ENCODE measurements at places on chromosomes 6 and 20. TPM values are rescaled to one million over a fixed set of nuclear protein-coding genes. Genes with fewer than 3 reads are reported as not detected.

DNA sequence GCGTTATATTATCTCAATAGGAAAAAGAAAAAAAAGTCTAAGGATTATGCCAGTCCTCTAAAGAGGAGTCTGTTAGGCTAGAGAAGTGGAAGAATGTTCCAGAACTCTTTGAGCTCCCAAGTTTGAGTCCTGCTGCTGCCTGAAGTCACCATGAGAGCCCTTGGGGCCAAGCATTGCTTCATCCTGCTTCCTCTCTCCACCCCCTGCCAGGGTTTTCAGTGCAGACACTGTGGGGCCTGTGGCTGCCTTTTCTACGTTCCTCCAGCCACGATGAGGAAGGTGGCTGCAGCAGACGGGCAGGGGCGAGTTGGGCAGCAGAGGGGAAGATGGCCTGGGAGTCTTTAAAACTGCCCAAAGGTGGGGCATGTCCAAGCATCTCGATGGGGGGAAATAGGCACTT lies 214.4 kb upstream of the KCNG1 start:
- DNase-seq: no peak

GRCh38 chr6:148249679-148250375 lies 92.8 kb upstream of the SASH1 start:
- DNase-seq: no peak

- DNase-seq: no peak
These were observed 220.0 kb upstream of the THBS2 start for GRCh38 chr6:169473663-169474062.

DNA sequence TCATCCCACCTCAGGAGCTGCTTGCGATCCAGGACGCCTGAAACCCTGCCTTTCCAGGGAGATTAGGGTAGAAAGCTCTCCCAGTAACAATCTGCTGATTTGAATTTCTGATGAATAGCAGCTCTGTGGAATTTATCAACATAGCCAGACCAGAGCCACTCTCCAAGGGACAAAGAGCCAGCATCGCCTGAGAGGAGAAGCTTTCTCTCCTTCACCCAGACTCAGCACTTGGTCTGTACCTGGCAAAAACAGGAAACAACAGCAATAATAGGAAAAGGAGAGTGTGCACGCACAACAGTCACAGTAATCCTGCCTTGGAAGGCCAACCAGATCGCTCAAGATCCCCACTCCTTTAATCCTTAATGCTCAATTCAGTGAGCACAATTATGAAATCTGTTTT lies 22.3 kb upstream of the ROS1 start:
- no peak for DNase-seq

Gene GHRH
- not detected for total RNA-seq

Gene ENPP5
- 6.6 TPM for total RNA-seq

All from kidney epithelial cell (primary cell).